ENCODE measurements at places on chromosomes 12 and 14.

DNA sequence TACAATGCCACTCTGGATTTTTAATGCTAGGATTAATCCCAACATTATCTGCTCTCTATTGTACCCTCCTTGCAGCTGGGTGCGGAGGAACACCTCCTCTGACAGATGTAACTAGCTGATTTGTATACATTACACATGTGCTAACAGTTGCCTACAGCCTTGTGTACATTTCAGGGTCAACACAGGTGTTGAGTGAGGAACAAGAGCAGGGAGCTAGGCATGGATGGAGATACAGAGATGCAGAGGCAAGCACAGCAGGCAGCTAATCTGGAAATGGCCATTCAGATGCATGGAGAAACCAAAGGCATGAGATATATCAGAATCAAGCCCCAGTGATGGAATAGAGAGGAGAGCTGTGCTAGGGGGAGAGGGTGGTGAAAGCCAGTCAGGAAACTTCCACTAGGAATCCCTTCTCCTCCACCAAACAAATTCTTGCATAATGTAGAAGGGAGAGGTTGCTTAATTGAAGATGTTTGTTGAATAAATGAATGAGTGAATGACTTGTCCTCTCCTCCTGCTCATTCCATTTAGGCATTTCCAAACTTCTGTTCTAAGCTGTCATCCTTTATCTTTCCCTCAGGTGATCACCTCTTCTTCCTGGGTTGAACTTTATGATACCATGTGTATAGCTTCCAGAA is 313.2 kb downstream of the ATP23 start:
- no peak for DNase-seq

GRCh38 chr14:95488376-95489213 is 27.9 kb downstream of the SYNE3 start:
- DNase-seq, result no peak

- DNase-seq, result no peak
Observed at GRCh38 chr12:50069539-50069938, 12.1 kb downstream of the ASIC1 start.

DNA sequence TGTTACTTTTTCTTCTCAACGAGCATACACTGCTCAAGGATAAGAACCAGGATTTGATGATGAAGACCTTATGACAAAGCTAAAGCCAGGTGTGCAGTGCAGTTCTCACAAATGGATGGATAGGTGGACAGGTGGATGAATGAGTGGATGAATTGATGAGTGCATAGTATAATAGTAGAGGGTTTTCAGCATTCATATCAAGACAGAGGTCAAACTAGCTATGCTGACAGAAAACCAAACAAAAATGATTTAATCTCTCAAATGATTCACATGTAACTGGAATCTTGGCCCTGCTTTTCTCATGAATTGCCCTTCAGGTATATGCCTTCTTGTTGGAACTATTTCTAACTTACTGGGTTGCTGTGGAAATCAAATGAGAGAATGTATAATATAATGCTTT is 240.9 kb downstream of the BCAT1 start:
- DNase-seq, result no peak

GRCh38 chr14:102620413-102620812 is 28.0 kb downstream of the RCOR1 start:
- no peak for DNase-seq

GRCh38 chr12:130118181-130118580 is 44.1 kb upstream of the FZD10 start:
- no peak for DNase-seq

DNA sequence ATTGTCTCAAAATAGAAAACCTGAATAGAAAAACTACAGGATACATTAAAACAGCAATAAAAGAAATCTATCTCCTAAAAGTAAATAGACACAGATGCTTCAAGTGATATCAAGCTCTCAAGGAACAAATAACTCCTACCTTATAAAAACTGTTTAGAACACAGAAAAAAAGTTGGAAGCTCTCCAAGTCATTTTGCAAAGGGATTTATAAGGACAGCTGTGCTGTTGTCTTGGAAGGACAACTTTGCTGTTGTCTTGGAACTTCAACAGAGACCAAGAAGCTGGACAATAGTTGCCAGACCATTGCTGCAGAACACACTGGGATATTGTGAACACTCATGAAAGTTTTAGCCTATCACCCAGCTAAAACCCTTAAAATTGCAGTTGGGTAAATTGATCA is 780.7 kb downstream of the FLRT2 start:
- no peak for DNase-seq

- no peak for DNase-seq
Observed at GRCh38 chr14:19974844-19975243, 547 bp upstream of the OR4K15 start.

DNA sequence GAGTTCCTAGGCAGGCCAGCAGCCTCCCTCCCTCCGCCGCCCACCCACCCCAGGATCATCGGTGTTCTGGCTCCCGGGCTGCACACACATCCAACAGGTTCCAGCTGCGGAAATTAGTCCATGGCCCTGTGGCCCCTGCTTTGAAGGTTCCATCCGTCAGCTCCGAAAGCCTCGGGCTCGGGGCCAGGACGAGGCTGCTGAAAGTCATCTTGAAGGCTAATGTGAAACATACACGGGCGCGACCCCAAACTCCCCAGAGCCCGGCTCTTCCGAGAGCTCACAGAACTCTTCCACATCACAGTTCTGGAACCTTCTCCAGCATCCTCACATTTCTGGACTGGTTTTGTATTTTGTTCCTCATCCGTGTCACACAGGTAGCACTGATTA is 19.8 kb downstream of the KDM2B start:
- DNase-seq, result no peak

DNA sequence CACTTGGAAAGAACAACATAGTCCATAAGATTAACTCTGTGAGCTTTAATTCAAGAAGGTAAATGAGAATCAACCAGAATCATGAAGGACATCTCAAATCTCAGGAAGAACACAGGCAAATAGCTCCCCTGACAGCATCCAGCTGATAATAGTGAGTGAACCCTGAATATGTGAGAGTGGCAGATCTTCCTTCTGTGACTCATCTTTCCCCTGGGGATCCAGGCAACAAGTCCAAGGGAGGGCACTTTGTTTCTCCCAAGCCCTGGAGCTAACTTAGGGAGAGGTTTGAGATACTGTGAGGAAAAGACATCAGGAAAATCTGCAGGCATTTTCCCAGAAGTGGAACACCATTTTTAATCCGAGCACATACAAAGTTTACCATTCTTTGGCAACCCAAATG is 763.9 kb upstream of the MGAT4C start:
- no peak for DNase-seq

DNA sequence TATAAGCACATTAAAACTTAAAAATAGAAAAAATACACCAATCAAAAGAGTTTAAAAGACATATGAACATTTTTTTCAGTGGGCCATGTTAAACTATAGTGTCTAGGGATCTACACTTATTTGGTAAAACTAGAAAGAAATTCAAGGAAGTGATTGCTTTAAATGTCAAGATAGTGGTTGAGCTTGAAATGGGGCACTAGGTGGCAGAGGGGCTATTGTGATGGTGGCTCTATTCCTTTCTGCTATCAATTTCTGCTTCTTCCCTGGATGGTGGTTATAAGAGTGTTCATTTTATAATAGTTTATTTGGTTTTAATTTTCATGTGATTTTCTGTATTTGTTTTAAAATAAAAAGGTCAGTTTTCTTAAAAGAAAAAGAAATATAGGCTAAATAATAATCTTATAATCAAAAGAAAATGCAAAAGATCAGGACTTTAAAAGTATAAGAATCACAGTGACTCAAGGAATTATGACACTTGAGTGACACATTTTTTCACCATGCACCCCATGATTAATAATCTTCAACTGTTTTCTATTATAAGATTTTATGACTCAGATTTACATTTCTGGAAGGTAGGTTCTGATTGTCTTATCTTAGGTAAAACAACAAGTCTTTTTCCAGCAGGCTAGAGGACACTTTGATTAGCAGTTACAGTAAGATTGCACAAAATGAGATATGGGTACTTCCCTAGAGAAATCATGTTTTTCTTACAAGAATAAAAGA is 137.5 kb downstream of the FSCB start:
- DNase-seq, result no peak

GRCh38 chr12:2937500-2937899 is 21.7 kb upstream of the TEAD4 start:
- DNase-seq, result no peak

- no peak for DNase-seq
Observed at GRCh38 chr14:70188322-70188658, 461 bp downstream of the SLC8A3 start.

DNA sequence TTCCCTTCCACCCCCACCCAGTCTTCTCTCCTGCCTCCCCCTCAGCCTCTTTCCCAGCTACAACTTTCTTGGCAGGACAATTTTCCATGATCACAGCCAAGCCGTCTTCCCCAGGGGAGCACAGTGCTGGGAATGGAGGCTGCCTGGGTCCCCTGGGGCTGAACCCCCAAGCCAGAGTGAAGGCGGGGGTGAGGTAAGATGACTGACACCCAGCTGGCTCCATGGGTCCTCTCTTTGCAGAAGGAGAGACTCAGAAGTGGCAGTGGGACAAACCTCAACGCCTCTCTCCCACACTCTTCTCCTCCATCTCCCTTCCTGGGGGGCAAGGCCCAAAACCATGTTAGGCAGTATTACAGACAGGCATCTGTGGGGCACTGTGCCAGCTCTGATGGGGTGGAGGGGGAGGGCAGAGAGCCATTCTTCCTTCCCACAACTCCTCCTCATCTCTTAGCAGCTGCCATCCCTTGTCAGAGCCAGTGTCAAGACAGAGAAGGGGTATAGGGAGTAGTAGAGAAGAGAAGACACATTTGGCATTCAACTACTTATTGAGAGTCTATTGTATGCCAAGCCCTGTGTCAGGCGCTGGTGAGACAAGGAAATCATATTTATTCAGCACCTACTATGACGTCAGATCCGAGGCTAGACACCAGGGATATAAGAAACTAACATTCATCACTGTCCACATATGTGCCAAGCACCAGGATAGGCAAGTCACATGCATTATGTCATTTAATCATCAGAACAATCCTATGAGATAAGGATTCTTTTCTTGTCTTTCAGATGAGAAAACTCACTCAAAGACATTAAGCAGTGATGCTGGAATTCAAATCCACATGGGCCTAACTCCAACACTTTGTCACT is 3.6 kb downstream of the ITGA7 start:
- no peak for DNase-seq

DNA sequence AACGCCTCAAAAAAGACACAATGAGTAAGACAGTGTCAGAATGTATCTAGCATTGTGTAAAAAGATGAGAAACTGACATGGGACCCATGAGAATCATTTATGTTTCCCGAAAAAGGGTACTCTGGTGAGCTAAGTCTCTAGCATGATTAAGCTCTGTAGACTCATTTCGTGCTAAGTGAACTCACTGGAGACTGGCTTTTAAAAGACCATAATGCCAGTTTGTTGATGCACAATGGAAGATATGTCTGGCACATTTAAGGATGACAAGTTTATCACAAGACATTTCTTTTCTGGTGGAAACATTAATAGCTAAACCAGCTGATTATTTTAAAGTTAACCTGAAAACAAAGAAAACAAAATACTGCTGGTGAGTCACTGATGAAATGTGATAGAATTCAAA is 233.5 kb downstream of the SLC2A13 start:
- DNase-seq, result no peak

DNA sequence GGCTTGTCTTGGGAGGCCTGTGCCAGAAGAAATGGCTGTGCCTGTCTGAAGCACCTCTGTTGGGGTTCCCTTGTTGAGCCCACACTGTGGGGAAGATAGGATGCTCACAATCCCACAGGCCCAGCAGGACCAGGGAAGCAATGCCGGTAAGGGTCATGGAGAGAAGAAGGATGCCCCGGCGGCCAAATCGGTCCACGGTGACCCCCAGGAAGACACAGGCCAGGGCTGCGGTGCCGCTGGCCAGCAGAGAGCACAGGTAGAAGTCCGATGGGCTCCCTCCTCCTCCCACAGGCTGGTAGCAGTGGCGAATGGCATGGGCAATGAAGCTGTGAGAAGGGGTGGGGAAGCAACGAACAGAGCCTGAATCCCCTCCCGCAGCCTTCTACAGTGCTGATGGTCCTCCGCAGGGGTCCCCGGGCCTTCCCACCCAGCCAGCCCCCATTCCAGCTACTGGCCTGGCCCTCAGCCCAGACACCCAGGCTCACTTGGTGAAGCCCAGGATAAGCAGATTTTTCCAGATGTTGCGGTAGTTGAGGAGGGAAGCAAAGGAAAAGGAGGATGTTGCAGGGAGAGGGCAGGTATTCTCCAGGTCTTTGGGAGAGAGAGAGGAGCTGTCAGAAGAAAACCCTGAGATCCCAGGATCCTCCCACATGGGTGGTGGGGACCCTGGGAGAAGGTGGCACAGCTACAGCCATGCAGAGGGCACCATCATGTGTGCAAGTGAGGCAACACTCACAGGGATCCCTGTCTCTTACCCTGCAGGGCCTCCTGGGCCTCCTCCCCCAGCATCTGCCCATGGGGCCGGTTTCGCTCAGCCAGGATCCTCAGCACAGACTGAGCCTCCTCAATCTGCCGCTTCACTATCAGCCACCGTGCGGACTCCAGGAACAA is 5.0 kb downstream of the SLC22A17 start:
- no peak for DNase-seq

DNA sequence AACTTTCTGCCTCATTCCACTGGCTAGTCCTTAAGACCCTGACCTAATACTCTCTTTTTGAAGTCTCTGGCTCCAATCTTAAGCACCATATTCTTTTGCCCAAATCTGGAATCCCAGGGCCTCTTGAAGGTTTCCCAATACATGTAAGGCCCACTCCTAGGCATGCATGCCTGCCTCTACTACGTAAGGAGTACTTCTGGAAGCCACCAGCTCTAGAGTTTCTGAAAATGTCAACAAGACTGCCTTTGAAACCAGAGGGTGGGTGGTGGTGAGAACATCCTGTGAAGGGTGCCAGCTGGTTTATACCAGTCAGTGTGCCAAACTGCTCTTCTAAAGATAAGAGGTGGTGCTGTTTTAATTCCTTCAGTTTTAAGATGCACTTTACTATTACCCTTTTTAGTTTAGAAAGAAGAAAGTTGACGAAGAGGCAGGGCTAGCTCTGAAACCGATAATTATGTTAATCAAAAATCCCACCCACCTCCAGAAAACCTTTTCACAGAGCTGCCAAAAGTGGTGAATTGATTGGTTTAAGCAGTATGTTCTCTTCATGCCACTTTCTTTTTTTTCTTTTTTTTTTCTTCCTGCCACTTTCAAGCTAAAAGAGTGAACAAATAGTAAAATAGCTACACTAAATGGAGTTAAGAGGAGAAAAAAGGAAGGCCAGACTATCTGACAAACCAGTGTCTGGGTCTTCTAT is 8.7 kb upstream of the WDR89 start:
- DNase-seq, result peak; percentile 27

GRCh38 chr12:42166501-42166900 is 21.8 kb upstream of the GXYLT1 start:
- DNase-seq, result no peak

- no peak for DNase-seq
Observed at GRCh38 chr14:77825895-77826519, 26.1 kb downstream of the ADCK1 start.

GRCh38 chr12:20601668-20602280 is 93.4 kb upstream of the SLCO1C1 start:
- no peak for DNase-seq

- DNase-seq, result no peak
Observed at GRCh38 chr14:43674273-43674672, 832.8 kb downstream of the FSCB start.

DNA sequence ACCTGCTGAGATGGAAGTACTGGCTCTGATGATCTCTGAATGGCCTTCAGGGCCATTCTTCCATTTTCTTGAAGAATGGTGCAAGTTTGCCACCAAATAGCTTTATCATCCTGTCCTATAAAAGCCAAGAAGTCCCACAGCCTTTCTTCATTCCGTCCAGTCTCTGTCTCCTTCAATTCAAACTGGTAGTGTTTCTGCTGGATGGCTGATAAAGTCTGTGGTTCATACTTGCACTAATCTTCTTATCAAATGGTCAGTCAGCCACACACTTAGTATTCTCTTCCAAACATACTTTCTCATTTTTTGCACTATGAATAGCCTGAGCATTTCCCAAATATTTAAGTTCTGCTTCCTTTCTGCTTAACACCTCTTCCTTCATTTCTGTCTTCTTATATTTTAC is 39.4 kb upstream of the BEGAIN start:
- no peak for DNase-seq
